ENCODE measurements at places on chromosomes 5 and 9. TPM values are rescaled to one million over a fixed set of nuclear protein-coding genes. Genes with fewer than 3 reads are reported as not detected.

Gene PRSS3
- total RNA-seq, result 16.2 TPM

Gene PFN3
- not detected for total RNA-seq

Gene F2RL1
- total RNA-seq, result 64.2 TPM

Gene ALDH1A1
- 118 TPM for total RNA-seq

Gene SPINK7
- total RNA-seq, result not detected

Gene TSLP
- 0.09 TPM for total RNA-seq

Gene BARHL1
- total RNA-seq, result not detected

Gene CCDC112
- 7.4 TPM for total RNA-seq

Gene FCN2
- not detected for total RNA-seq

Measured in endothelial cell of coronary artery (primary cell).